ENCODE measurements at places on chromosomes 1 and 21. TPM values are rescaled to one million over a fixed set of nuclear protein-coding genes. Genes with fewer than 3 reads are reported as not detected.

- DNase-seq = no peak
These were observed 12.8 kb downstream of the MYOM3 start for GRCh38 chr1:24098943-24099638.

DNA sequence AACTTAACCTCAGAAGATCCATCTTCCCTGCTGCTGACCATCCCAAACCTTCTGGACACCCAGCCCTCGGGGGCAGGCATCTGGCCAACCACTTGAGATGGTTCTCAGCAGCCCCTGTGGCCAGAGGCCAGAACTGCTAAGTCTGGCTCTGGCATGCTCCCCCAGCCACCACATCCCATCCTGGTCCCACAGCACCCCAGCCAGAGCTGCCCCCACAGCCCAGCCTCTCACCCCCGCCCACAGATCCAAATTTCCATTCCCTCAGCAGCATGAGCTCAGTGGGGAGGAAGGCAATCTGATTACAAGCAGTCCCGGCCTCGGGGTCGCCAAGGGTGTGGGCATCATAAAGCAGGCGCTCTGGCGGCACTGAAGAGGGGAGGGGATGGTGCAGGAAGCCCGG is 45.6 kb downstream of the GLIS1 start:
- DNase-seq = no peak

SLC25A34 gene
- total RNA-seq = 7.0 TPM

RCSD1 gene
- total RNA-seq = 531 TPM

DNA sequence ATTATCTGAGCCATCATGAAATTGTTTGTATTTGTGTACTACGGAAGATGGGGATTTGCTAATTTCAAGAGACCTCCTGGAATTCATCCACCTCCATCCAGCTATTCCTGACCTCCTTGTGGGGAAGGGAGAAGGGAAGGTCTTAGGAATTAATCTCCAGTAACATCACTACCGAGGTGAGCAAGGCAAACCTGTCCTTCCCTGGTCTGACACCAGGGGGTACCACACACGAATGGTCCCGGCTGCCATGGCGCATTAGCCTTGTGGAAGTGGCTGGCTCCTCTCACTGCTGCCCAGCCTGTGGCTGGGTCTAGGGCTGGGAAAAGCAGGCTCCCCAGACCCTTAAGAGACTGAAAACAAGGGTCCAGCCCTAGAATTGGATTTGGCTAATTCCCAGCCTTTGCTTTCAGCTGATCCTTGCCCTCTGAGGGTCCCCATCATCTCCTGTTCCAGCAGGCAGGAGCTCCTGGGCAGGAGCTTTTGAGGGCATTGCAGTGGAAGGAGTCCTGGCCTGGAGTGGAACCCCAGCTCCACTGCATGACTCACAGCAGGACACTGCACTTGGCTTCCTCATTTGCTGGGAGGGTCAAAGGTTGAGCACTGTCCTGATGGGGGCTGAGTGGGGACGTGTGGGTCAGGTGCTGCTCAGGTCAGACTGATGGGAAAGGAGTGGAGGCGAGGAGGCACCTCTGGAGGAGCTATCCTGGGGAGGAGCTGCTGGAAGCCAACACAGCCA is 34.8 kb downstream of the RIMS3 start:
- peak; percentile 49 for DNase-seq

SPRR1B gene
- not detected for total RNA-seq

DNA sequence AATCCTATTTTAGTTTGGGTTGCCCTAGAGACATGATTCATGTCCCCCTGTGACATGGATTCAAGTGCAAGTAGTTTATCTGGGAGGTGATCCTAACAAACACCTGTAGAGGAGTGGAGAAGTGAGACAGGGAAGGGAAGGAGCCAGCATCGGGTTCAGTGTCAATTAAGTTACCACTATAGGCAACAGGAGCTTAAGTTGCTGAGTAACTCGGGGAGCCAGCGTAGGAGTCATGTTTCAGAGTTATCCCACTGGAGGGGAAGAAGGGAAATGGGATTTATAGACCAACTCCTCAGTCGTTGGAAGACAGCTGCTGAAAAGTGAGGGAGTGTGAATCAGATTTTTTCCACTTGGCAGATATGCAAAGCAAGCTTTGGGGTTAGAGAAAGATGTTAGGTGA is 54.9 kb downstream of the SLC30A7 start:
- DNase-seq = no peak

All from B cell (primary cell).